HFFc6 (cell line): ENCODE measurements at places on chromosomes 16 and 17. TPM values are rescaled to one million over a fixed set of nuclear protein-coding genes. Genes with fewer than 3 reads are reported as not detected.

RPS6KB1 gene
- total RNA-seq = 26.6 to 30.2 TPM (median 28.5 TPM) in 3 replicates

TPSAB1 gene
- not detected in 3 replicates for total RNA-seq

- H3K27ac ChIP-seq = no peak overlapping the region; the same call in 1 of the 2 replicates
- no peaks in the 10 kb centered on the region for H3K36me3 ChIP-seq
- peak overlapping the region; percentile 61 for H3K4me3 ChIP-seq
- H3K27me3 ChIP-seq = peaks cover 11% of the 10 kb centered on the region; the same call in 1 of the 2 replicates
- peak; percentile 71 for DNase-seq
These were observed 226.5 kb downstream of the PMP22 start for GRCh38 chr17:15038656-15039055.

DNA sequence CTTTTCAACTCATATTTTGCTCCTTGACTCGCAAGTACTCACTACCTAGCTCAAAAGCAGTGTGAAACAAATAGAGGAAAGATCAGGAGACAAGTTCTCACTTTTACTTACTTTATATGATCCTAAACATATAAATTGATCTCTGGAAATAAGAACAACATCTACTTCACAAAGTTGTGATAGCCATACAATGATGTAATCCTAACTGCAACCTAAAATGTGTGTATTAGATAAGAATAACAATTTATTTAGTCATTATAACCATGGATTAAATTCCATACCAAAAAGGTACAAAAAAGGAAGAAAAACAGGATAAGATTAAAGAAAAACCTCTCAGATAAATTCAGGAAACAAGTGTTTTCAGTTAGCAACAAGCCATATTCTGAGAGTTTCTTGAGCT lies 103.4 kb downstream of the CDC27 start:
- no peak overlapping the region for H3K27ac ChIP-seq
- no peak overlapping the region for H3K4me3 ChIP-seq
- peaks cover 22% of the 10 kb centered on the region; the same call in 1 of the 2 replicates for H3K4me1 ChIP-seq
